MV-4-11 (cell line): ENCODE measurements at places on chromosomes 16 and 17.

- no peak for DNase-seq
These were observed 11.3 kb downstream of the YPEL2 start for GRCh38 chr17:59342681-59343131.

DNA sequence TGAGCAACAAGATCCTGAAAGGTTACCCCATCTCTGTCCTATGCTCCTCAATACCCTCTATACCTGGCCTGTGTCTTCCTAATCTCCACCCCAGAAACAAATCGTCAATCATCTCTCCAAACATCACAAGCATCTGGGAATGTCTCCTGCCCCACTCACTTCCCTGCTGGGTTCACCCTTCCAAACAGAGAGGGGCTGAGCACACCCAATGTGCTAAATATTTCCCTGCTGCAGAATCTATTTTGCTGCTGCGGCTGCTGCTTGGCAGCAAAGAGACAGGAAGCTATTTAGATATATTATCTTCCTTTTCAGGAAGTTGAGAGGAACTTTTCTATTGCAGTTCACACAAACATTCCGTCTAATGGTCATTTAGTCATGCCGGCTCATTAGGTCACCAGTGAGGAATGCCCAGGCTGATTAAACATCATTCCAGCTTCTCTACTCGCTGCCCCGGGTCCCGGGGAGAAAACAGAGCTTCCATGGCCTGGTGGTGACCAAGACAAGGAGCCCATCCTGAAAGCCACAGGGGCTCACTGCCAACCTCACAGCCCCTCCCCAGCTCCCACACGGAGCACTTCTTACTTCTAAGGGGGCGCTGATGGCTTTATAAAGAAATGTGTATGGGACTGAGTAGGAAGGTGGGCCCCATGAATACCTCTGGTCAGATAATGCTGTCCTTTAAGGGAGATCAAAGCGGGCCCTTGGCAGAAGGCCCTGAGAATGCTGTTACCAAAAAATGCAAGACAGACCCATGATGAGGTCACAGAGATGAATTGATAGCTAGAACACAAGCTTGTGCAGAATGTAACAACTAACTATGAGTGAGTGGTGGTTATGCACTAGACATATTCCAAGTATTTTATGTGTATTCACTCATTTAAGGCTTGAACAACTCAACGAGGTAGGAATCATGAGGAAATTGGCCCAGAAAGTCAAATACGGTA lies 218.3 kb downstream of the SOX9 start:
- DNase-seq, result no peak

DNA sequence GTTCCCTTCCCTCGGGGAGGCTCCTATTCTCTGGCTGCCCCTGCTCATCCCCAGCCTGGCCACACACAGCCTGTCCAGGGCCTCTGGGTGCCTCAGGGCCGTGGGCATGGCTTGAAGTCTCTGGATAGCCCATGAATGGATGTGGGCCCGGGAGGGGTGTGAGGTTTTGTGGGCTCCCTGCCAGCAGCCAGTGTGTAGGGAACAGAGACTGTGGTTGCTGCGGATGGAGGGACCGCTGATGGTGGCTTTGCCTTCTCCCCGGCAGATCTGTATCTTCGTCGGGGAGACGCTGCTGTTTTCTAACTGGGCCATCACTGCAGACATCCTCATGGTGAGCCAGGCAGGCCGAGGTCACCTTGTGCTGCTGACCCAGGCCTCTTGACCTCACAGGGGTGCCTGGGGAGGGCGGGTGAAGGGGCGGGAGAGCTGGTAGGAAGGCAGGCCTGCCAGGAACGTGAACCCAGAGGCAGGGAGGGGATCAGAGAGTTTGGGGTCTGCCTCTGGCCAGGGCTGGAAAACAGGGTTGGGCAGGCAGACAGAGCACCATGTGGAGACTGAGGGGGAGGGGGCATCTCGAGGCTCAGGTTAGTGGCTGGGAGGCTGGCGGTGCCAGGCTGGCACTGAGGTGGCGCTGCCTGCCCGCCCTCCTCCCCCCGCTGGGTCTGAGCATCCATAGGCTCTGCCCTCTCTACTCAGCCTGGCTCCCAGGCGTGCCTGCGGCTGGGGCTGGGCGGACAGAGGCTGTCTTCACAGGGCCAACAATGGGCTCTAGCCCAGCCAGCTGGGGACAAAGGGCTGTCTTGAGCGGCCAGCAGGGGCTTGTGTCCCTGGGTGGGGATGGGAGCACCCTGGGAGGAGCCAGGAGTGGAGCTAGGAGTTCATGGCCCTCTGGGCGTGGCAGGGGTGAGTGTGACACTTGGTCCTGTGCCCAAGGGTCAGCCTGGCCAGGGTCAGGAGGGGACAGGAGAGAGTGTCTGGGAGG lies 21.4 kb downstream of the MYBBP1A start:
- peak; percentile 73 for DNase-seq

DNA sequence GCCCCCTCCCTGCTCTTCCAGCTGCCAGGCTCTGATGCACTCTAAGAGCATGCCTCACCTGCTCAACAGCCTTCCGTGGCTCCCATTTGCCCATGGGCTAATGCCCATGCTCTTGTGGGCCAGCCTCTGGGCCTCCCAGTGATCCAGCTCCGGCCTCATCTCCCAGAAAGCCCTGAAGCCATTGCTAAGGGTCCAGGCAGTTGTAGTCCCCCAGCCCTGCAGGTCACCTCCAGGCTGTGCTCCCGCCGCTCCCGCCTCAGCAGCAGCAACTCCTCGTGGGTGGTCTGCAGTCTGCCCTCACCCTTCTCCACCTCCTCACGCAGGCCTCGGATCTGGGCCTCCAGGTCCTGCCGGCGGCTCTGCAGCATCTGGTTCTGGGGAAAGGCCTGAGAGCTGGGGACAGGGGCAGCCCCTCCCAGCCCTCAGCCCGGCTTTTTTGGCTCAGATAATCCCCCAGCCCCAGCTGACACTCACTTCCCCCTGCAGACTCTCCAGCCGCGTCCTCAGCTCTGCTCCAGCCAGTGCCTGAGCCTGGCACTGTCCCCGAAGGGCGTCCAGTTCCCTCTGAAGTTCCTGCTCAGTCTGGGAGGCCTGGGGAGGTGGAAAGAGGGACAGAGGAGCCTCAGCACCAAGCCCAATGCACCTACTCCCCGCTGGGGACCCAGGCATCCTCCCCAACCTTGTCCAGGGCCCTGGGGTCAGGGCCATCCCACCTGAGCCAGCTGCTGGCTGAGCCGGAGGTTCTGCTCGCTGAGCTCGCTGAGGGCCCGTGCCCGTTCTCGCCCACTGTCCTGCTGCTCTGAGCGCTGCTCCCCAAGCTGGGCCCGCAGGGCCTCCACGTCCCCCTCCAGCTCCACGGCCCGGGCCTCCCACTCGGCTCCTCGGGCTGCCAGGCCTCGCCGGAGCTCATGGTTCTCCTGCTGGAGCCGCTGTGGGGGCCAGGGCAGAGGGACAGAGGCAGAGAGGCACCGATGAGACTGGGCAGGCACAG lies 6.2 kb downstream of the BICDL2 start:
- DNase-seq, result no peak

DNA sequence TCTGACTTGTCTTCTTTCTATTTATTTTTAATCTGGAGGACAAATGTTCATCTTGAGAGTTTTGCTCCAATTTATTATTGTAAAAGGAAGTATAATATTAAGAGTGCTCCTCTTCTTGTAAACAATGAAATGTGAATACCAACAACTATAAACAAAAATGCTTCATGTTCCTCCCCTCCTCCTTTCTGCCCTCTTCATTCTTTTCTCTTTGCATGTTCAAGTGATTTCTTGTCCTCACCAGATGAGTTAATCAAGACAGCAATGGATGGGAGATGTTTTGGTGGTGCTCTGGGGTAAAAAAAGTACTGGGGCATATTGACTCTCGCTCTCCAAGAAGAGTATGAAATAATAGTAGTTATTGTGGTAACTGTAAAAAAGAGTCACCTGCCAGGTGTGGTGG lies 24.3 kb downstream of the ITGB3 start:
- DNase-seq, result no peak

DNA sequence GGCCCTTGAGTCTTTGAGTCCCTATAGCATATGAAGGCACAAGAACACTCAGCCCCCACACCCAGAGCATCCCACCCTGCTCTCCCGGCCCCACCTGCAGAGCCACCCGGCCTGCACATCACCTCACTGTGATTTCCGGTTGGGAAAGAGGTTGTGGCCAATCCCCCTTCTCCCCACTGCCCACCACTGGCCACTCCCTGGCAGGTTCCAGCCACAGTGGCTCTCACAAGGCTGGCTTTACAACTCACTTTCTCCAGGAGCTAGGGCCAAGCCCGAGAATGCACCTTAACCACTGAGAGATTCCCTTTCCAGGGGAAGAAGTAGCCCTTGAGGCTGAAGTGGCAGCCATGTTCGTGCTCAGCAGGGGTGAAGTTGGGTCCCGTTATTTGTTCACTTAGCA lies 123.9 kb downstream of the C16orf78 start:
- no peak for DNase-seq

GRCh38 chr16:80580109-80580832 lies 39.5 kb downstream of the DYNLRB2 start:
- DNase-seq, result peak; percentile 87

GRCh38 chr17:8300627-8301242 lies 5.5 kb upstream of the SLC25A35 start:
- peak; percentile 49 for DNase-seq

DNA sequence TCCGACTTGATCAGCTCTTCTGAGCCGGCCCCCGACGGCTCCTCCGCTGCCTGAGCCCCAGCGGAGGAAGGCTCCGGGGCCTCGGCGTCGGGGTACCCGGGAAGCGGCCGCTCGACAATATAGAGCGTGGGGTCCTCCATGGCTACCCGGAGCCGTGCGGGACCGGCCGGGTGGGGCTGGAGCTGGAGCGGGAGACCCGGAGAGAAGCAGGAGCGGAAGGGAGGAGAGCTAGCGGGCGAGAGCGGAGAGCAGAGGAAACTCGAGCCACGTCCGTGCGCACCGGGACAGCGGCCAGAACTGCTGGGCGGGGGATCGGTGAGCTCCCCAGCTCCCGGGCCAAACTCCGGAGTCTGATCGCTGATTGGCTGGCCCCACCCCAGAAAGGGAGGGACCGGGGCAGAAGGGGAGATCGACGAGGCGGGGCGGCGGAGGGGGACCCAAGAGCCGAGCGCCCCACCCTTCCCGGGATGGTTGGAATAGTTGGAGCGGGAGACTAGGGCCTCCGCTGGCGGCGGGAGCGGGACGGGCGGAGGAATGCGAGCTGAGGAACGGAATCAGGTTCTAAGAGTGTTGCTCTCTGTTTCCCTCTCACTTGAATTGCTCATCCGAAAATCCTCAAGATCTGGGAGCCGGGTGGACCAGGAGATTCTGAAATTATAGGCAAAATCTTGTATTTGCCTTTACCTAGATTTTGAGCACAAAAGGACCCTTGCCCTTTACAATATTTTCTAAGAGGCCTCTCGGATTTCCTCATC lies at the start of gene CAVIN1:
Gene CAVIN1, minus strand, starts transcription at position 299 of the 755 bp plus-strand sequence. Its CDS starts 159 bp downstream, at position 140.
- DNase-seq, result no peak

DNA sequence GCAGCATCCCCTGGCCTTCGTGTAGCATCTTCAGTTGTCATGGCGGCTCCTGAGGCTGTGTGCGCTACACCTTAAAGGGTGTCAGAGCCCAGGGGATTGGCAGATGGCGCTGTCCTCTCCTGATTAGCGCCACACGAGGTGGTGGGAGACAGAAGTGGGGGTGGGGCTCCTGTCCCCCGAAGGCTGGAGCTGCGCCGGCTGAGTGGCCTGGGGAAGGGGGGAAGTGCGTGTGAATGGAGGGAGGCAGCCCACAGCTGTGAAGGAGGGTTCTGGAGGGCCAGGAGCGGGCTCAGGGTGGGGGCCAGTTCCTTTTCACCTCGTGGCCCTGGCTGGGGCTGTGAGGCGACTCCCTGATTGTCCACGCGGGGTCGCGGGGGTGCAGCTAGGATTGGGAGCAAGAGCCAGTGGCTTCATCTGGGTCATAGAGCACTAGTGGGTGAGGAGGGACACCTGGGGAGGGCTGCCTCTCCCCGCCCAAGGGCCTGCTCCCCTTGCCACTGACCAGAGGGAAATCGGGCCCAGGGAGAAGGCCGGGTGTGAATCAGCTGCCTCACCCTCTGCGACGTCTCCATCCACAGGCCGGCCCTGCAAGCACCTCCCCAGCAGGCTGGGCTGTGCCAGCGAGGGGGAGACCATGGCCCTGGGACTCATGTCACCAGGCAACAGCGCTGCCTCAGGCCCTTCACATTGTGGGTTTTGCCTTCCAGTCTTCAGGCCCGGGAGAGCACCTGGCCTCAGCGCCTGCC lies 14.1 kb downstream of the BAHCC1 start:
- no peak for DNase-seq

DNA sequence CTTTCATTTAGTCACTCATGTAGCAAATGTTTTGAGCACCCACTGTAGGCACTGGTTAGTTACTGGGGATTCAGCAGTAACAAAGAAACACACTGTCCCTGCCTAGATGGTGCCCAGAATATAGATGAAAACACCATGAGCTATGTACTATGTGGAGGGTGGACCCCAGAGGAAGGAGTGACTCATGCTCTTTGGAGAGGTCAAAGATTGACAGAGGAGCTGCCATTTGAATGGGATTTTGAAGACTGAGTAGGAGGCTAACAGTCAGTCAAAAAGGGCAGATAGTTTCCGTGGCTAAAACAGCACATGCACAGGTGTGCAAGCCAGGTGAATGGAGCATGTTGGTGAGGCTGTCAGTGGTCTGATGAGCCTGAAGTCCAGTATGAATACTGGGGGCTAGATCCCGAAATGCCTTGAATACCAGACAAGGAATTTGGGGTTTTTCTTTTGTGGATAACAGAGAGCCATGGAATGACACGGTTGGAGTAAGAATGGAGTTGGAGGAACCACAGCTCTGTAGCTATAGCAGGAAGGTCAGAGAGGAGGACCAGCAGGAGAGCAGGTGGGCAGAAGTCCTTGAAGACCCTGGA lies 6.1 kb downstream of the IL21R start:
- DNase-seq, result peak; percentile 24

DNA sequence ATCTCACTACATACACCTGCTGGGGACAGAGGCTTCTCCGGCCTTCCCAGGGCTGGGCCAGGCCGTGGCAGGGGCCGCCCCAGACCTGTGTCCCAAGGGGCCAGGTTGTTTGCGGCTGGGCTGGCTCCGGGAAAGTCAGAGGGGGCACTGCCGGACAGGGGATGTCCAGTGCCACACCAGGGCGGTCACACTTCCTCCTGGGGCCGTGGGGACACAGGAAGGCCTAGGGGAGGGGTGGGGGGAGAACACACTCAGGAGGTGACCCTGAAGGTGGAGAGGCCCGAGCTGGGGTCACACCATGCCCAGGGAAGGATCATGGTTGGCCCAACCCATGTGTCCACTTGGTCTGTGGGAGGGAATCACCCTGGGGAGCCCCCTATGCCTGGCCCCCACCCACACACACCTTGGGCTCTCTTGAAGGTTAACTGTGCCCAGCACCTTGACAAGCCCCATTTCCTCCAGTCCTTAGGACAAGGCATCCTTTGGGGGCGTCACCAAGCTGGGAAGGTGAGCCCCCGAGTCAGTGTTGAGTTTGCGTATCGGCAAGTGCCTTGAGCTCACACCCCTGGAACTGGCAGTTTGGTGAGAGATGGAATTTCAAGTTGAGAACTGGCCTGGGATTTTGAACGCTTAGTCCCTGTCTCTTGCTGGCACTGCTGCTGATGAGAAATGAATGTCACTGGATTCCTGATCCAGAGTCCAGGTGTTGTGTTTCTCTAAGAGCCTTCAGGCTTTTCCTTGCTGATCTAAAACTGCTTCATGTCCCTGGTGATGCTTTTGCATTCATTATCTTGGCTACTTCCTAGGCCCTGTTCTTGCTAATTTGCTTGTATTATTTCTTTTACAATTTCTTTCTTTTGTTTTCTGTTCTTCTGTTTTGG lies 7.7 kb upstream of the ACTG1 start:
- DNase-seq, result no peak

GRCh38 chr17:57260325-57261083 lies 4.2 kb downstream of the MSI2 start:
- no peak for DNase-seq
